Activated CD4-positive, alpha-beta T cell treated with anti-CD3 and anti-CD28 coated beads, Interleukin-2, amount 50 U/mL, for 1 hour (primary cell): ENCODE measurements at places on chromosomes 12 and 14.

DNA sequence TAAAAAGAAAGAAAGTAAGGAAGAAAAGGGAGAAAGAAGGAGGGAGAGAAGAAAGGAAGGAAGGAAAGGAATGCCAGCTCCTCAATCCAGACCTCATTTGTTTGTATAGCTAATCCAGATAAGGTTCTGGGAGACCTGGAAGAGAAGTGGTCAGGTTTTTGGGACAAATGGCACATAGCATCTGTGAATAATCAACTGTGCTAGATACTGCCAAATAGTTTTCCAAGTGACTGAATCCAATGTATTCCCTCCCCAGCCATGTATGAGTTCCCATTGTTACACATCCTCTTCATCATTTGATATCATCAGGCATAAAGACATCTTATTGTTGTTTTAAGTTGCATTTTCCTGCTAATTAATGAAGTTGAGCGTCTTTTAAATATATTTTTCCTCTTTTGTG is 18.6 kb upstream of the PTGR2 start:
- no peak for DNase-seq

DNA sequence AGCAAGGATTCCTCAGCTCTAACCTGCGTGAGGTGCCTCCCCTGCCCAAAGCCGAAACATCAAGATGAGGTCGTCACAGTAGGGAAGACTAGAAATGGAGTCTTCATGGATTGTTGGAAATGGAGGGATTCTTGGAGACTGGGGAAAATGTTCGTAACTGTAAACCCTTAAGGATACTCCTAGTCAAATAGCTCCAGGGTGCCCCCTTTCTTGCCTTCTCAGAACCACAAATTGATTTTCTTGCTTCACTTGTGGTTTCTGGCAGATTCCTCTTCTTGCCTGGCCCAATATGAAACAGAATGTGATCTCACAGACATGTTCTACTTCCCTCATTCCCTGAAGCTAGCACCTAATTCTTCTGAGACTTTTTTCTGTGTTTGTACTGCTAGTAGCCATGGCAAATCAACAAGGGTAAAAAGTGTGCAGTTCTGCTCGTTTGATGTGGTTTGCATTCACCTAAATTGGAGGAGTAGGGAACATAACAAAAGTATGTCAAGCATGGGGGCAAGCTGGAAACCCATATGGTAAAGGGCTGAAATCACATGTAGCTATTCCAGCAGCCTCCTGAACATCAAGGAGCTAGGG is 332.0 kb downstream of the PAWR start:
- no peak for DNase-seq

- no peak for DNase-seq
Measured at GRCh38 chr14:90405101-90405500, 8.3 kb downstream of the CALM1 start.

DNA sequence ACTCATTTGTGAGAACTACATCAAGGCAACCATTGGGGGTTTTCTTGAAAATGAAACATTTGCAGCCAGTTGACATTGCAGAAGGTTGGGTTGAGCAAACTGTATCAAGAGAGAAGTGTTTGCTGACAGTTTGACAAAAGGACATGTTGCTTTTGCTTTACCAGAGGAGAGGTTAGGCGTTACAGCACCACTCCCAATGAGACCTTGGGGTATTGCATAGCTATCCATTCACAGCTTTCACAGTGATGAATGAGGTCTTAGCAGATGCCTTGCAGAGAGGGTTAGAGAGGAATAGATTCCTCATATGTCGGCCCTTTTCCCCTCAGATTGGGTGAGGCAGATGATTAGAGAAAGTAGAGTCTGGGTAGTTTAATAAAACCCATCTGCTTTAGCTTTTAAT is 988.9 kb upstream of the FLRT2 start:
- DNase-seq = no peak

DNA sequence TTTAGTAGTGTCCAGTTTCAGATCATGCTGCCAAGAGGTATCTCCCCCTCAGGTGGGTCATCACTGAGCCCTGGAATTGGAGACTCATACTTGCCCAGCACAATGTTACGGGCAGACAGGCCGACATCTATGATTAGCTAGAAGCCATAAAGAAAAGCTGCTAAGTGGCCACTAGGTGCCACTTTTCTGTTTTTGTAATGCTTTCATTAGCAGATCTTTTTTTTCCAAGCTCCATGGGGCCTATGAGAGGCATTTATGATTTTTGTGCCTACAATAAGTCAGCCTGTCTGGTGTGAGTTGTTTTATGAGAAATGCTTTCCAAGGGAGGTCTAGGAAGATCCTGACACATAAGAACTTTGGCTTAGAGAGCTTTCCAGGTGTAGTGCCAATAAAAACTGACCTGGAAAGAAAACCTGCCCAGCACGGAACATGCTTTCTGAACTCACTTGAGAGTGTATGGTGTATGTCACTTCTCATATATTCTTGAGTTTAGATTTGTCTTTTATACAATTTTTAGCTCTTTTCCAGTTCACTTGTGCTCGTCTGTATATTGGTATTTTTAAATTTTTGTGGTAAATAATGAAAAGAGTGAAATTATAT is 21.8 kb upstream of the SMCO2 start:
- no peak for DNase-seq

GRCh38 chr12:57055824-57056223 is 5.9 kb upstream of the MYO1A start:
- DNase-seq = no peak

DNA sequence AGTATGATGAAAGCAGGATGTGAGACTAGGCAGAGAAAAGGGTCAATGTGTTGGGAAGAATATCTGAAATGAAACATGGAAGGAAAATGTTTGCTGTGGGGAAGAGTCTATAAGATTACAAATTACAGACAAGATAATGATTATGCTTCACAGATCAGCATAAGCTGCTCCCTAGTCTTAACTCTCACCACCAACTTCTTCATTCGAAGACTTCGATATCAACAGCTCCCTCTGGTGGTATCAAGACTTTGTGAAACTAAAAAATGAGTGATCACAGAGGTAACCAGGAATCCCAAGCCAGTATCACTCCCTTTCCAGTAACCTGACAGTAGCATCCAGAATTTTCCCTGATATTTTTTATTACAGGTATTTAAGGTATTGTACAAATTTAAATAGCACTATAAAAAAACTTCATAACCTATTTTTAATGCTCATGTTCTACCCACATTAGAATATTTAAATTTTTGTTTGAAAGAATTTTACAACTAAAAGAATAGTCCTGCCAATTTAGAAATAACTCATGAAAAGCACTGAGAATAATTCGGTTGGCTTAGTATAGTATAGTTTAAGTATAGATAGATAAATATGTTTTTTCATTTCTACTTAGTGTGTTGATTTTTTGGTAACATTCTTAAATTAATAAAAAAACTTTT is 84.4 kb downstream of the C2CD5 start:
- no peak for DNase-seq

DNA sequence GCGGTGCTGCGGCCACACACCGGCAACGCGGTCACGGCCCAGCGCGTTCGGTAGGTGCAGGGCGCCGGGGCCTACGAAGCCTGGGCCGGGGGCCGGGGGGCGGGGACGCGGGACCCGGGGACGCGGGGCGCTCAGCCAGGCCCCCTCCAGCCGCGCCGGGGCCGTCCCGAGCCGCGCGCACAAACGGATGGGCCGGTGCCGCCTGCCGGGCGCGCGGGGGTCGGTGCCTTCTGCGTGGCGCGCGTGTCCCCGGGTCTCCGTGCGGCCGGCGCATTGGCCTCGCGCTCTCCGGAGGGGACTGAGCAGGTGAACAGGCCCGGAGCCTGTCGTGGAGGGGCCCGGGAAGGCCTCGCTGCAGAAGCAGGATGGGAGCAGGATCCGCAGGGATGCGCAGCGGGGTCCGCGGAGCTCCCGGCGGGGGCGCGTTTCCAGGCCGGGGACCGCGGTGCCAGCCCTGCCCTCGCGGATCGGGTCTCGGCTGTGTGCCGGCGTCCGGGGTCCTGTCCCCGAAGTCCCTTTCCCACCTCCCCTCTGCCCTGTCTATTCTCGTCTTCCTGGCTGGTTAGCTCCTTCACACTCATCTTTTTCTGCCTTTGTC is 421 bp downstream of the GLT1D1 start:
- no peak for DNase-seq

- peak; percentile 63 for DNase-seq
Measured at GRCh38 chr14:91872517-91873470, 5.5 kb upstream of the TC2N start.
